ENCODE measurements at places on chromosomes 13 and 19.

DNA sequence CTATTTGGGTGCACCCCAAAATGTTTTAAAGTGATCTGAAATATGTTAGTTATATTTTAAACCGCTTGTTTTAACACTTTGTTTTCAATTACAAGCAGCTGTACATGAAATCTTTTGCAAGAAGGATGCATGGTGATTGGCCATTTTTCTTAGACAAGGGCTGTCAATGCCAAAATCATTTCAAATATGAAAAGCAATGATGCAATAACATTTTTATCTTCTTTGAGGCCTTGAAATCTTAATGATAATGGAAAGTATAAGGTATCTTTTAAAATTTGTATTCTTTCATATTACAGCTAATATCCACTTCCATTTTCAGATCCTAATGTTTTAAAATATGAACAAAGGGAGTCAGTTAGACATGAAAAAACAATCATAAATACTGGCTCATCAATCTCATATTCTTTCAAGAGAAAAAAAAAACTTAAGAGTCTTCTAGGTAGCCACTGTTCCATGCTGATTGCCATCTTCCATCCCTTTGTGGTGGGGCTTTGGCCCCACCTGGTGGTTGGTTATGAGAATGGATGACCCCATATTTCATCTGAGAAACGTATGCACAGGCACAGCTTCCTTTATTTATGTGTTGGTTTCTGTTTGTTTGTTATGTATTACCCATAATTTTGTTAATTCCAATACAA, 330.3 kb upstream of the MIR17HG start:
- peak; percentile 34 for DNase-seq

DNA sequence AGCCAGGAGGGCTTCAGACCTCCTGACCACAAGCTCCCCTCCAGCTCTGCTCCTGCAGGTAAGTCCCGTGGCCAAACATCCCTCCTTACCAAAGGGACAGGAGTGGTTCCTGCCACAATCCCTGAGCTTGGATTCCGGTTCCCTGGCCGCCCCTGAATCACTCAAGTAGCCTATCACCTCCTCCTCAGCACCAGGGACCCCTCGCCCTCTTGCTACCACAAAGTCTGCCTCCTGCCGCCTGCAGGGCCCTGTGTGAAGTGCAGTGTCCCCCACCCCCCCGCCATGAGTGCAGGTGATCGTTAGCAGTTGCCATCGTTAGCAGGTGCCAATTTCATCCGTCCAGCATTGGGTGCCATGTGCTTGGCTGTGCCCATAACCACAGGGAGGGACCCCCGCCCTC, 40.8 kb upstream of the RANBP3 start:
- DNase-seq = no peak

GRCh38 chr13:75316427-75316826, 165.5 kb downstream of the TBC1D4 start:
- DNase-seq = no peak

GRCh38 chr19:20453425-20453935, 112.1 kb downstream of the ZNF737 start:
- no peak for DNase-seq

DNA sequence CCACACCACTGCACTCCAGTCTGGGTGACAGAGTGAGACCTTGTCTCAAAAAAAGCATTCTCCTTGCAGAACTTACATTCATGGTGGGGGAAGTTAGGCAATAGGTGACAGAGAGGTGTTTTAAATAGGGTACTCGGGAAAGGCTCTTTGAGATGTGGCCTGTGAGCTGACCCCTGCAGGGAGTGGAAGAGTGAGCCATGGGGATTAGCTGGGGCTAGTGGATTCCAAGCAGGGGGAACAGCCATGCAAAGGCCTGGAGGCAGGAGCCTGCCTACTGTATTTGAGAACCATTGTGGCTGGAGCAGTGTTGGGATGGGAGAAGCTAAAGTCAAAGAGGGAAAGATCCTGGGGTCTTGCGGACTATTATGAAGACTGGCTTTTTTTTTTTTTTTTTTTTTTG, 3.9 kb upstream of the DMKN start:
- DNase-seq = no peak

- no peak for DNase-seq
Observed at GRCh38 chr13:41568972-41569351, 111.6 kb downstream of the RGCC start.

GRCh38 chr13:32125751-32126150, 94.2 kb downstream of the FRY start:
- DNase-seq = no peak

GRCh38 chr13:63636316-63636993, 2220.8 kb upstream of the PCDH20 start:
- DNase-seq = no peak

GRCh38 chr13:110327051-110327721, 20.1 kb downstream of the COL4A2 start:
- no peak for DNase-seq

GRCh38 chr13:34035676-34036325, 217.9 kb downstream of the RFC3 start:
- no peak for DNase-seq

- no peak for DNase-seq
Observed at GRCh38 chr13:43284162-43284561, 260.8 kb downstream of the DNAJC15 start.

- DNase-seq = no peak
Observed at GRCh38 chr19:46954993-46955812, 64.4 kb upstream of the NPAS1 start.

DNA sequence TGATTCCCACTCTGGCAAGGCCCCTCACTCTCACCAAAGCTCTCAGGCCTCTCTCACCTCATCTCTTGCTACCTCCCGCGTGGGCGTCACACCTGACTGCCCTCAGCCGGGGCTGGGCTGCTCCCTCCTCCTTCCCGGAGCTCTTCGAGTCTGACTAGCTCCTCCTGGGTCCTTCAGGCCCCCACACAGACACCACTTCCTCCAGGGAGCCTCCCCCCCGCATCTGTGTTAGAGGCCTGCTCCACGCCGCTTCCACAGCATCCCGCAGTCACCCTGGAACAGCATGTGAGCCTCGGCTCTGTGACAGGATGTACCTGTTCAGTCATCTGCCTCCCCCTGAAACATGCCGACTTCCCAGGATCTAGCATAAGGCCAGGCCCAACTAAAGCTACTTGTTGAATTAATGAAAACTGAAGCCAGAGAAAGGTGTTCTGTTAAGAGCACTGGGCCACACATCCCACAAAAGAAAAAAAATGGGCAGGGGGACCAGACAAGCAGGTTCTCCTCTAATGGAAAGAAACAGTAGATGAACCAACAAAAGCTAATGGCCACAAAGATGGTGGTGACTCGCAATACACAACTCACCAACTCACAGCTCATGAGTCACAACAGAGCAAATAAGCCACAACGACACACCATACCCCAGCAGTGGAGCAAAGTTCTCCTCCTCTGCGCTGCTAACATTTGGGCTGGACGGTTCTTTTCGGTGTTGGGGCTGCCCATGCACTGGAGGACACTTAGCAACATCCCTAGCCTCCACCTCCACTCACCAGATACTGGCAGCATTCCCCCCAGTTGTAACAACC, 3.0 kb downstream of the PPP6R1 start:
- no peak for DNase-seq

DNA sequence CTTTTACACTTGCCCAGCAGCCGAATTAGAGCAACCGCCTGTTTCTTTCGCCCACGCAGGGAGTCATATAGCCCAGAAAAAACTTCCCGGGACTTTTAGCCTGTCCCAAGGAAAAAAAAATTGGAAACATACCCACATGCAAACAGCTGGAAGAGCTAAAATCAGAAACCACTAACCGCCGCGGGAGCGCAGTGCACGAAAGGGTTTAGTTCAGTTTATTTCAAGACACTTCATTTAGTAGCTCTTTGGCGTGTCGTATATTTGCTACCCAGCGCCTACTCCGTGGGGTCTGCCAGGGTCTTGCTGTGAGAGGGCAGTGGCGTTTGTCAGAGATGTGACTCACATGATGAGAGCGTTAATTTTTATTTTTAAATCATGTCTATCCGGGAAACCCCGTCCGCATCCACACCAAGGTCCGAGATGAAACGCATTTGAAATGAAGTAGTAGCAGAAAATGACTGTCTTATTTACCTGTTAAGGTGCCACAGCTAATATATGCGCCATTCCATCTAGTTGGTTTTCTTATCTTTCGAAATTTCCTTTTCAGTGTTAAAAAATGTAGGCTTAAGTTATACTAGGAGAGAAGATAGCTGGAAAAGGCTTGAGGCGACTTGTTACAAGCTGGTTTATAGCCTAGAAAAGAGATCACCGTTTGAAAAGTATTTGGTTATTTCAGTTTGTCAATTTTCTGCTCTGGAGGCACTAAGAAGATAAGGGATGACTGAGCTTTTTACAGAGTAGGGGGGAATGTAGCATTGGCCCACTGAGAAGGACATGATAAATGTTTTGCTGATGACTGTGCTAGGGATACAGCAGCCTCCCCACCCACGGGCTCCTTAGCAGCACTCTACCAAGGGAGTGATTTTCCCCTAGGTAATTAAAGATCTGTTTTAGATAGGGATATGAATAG, 1.7 kb downstream of the KLF5 start:
- peak; percentile 71 for DNase-seq

GRCh38 chr13:108561149-108561548, 68.3 kb upstream of the MYO16 start:
- DNase-seq = no peak

DNA sequence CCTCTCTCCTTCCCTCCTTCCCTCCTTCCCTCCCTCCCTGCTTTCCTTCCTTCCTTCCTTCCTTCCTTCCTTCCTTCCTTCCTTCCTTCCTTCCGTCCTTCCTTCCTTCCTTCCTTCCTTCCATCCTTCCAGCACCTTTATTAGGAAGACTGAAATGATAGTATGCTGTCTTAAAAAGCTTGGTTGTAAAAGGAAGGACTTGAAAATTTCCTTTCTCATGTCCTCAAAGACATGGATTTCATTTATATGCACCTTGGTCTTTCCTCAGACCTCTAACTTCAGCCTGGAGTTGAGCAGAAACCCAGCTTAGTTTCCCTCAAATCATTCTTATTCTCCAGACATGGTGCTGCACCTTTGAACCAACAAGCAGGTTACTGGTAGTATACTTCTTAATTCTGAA, 141.7 kb downstream of the GPC6 start:
- no peak for DNase-seq

- no peak for DNase-seq
Observed at GRCh38 chr19:13699786-13700185, 64.5 kb upstream of the MRI1 start.

DNA sequence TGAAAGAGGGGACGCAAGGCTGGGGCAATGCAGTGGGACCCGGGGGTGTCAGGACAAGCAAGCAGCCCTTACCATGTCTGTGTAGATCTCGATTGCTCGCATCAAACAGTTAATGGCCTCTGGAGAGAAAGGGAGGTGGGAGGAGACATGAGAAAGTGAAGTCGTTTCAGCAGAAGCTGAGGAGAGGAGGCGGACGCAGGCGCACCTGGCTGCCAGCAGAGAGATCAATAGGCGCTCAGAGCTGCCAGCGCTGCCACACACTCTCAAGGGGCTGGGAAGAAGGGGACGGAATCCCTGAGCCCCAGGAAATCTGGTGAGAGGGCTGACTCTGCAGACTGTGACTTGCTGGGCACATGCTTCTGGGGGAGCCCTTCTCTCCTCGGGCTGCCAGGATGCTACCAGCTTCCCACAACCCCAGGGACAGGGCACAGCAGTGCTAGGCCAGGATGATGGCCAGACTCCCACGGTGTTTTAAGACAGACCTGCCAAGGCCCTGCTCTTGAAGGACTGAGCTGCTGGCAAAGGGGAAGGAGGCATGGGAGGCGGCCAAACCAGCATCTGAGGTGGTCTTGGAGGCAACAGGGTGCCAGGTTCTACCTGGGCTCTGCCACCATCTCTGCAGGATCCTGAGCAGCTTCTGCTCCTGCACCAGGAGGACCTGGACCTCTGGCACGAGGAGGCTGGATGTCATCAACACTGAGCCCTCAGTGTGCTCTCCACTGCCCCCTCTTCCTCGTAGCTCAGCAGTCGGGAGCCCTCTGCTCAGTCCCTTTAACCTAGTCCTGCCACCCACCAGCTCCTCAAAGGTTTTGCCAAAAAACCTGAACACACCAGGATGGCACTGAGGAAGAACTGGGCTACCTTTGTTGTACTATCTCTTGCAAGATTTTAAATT, 11.7 kb upstream of the KPTN start:
- no peak for DNase-seq

GRCh38 chr19:9436358-9436757, 985 bp upstream of the ZNF266 start:
- no peak for DNase-seq

- no peak for DNase-seq
Observed at GRCh38 chr19:35846038-35846668, 6.2 kb downstream of the NPHS1 start.
